ENCODE measurements at places on chromosomes 16 and 17.

DNA sequence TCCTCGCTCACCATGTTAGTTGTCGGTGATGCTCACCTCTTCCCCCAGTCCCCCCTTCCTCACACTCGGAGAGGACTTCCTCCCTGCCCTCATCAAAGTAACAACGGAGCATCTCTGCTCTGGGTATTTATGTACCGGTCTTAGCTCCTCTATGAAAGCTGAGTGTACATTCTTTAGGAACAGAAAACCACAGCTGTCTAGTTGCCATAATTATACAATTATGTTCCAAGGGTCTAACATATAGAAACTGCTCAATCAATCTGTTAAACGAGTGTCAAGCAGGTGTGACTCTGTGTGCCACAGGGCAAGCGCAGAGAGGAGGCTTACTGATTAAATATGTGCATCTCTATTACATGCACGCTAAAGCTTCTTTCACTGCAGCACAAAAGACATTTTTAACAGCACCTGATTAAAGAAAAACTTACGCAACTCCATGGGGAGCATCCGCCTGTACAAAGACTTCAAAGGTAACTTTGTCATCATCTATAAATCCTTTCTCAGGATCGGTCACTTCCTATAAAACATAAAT is 37.8 kb downstream of the LITAFD start:
- DNase-seq = no peak

- peak; percentile 42 for DNase-seq
These were observed 169.5 kb downstream of the AHSP start for GRCh38 chr16:31696968-31697743.

DNA sequence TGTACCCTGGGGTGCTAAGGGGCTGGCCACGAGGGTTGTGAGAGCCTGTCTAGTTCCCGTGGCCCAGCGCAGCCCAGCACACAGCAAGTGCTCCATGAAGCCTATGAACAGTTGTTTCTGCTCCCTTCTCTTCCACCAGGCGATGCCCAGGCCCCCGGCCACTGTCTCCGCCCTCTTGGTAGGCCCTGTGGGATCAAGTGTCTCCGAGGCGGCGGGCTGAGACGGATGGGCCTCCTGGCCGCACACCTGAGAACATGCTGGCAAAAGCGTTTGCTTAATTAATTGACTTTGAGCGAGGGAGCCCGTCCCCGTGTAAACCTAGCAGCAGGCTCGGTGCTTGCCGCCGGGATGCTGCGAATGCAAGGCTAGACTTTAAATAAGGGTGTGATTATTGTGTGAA is 129.7 kb upstream of the GSE1 start:
- no peak for DNase-seq

GRCh38 chr16:54503011-54503855 is 216.6 kb upstream of the IRX3 start:
- DNase-seq = peak; percentile 17

GRCh38 chr17:49442041-49442440 is 27.4 kb upstream of the PHB1 start:
- peak; percentile 59 for DNase-seq

GRCh38 chr17:67680445-67681224 is 37.1 kb upstream of the NOL11 start:
- DNase-seq = no peak

DNA sequence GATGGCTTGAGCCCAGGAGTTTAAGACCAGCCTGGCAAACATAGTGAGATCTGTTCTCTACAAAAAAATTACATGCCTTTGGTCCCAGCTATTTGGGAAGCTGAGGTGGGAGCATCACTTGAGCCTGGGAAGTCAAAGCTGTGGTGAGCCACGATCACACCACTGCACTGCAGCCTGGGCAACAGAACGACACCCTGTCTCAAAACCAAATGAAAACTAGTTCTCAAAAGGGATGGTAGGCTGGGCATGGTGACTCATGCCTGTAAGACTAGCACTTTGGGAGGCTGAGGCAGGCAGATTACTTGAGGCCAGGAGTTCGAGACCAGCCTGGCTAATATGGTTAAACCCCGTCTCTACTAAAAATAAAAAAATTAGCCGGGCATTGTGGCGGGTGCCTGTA is 31.1 kb downstream of the PPM1D start:
- DNase-seq = no peak

DNA sequence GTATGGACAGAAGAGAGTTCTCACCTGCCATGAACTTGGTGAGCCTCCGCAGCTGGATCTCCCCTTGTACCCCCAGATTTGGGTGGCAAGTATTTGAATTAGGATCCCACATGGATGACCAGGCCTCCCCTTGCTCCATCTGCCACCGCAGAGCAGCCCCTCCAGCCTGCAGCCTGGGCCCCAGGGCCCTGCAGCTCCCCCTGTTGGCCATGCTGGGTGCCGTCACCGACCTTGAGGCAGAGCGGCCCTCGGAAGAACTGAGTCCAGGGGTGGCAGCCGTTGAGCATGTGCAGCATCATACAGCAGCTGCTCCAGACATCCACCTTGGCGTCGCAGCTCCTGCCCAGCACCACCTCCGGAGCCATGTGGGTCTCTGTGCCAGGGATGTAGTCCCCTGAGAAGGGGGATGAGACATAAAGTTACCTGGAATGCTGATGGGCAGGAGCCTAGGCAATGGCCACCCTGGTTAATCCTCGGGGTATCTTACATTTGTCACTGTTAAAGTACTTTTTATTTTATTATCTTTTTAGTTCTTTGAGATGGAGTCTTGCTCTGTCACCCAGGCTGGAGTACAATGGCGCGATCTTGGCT is 9.0 kb upstream of the SPATA32 start:
- no peak for DNase-seq

DNA sequence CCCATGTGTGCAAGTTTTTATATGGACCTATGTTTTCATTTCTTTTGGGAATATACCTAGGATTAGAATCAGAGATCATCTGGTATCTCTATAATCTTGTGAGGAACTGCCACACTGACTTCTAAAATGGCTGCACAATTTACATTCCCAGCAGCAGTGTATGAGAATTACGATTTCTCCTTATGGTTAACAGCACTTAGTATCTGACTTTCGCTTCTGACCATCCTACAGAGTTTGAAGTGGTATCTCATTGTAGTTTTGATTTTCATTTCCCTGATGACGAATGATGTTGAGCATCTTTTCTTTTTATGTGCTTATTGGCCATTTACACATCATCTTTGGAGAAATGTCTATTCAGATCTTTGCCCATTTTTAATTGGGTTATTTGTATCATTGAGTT is 10.0 kb downstream of the C16orf96 start:
- DNase-seq = no peak

- no peak for DNase-seq
These were observed 134.6 kb downstream of the GAS7 start for GRCh38 chr17:10063730-10064241.

GRCh38 chr16:85312642-85313525 is 200.6 kb upstream of the CIBAR2 start:
- DNase-seq = peak; percentile 84

GRCh38 chr17:5583426-5584382 is 605 bp downstream of the NLRP1 start:
- no peak for DNase-seq

GRCh38 chr16:85491058-85491771 is 121.9 kb upstream of the GSE1 start:
- peak; percentile 54 for DNase-seq

DNA sequence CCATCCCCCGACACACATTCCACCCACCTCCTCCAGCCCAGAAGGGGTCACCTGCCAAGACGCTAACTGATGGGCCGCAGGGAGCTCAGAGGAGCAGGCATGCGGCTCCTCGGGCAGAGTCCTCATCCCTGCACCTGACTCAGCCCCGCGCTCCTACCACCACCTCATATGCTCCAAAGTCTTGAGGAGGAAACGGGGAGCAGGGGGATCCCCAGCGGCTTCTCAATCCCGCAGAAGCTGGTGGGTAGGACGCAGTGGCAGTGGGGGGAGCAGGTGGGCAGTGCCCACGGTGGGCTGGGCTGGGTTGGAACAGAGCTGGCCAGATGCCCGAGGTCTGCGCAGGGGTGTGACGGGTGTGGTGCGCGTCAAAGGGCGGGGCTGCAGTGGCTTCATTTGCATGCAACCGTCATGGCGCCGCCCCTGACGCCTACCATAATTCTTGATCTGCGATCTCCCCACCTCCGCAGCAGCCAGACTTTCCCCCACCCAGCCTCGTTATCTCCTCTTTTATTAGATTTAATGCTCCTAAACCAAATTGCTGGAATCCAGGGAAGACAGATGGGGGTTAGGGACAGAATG is 39.0 kb upstream of the EMP2 start:
- peak; percentile 56 for DNase-seq

DNA sequence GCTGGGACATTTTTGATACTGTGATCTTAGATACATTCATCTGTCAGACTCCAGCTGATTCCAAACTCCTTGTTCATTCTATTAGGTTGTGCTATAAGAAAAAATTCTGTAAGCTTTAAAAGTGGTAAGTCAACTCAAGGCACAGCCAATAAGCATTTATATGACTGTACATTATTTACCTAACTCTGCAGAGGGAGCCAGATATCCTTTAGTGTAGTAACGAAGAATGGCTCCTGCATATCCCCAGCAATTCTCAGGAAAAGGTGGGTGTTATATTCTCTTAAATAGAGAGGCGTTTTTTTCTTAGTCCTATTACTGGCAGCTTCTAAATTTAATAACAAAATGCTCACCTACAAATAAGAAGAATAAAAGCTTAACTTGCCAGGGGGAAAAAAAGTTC is 374.3 kb upstream of the GOT2 start:
- no peak for DNase-seq

- DNase-seq = no peak
These were observed 68.5 kb upstream of the AMZ2 start for GRCh38 chr17:68179236-68179925.

GRCh38 chr16:72859581-72859980 is 188.3 kb downstream of the ZFHX3 start:
- no peak for DNase-seq

GRCh38 chr16:4420505-4421105 is 4.2 kb upstream of the CORO7 start:
- no peak for DNase-seq

- no peak for DNase-seq
These were observed 34.6 kb downstream of the DCAKD start for GRCh38 chr17:45016823-45017222.

DNA sequence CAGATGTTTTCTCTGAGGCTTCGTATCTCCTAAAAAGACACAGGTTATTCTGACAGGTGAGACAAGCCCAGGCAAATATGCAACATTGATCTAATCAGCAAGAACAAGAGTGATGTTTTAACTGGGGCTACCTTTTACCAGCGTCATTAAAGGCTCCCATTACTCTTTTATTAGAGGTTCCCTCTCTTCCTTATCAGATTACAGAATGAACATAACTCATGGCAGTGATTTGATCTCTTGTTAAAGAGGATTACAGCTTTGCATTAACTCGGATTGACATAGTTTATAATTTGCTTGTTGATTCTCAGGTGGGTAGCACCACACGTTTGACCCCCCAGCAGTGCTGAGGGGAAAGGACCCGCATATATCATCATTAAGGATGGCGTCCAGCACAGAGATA is 90.5 kb downstream of the AATF start:
- DNase-seq = no peak

DNA sequence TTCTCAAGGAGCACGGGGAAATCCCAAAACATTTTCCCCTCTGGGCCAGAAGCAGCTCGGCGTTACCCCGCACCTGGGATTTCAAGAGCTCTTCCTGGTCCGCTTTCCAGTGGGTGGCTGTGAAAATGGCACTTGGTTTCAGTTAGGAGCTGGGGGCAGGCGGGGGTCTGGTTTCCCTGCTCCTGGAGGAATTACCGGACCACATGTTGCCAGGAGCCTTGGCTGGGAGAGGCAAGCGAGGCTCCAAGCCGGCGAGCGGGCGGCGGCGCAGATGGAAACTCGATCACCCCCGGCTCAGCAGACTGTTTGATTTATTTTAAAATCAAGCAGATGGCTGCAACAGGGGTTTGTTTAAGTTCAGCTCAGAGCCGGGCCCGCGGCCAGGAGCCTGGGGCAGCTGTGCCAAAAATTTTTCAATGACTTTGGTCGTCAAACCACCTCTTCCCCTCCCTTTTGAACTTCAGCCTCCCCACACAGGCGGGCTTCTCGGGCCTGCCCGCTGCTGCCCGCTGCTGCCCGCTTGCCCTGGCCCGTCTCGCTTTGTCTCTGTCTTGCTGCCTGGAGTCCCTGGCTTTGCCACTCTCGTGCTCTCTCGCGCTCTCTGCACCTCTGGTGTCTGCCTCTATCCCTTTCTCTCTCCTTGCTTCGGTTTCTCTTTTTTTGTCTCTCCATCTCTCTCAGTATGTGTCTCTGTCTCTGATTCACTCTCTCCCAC is 108.0 kb upstream of the CIBAR2 start:
- peak; percentile 92 for DNase-seq

- no peak for DNase-seq
These were observed 17.2 kb upstream of the RABEP1 start for GRCh38 chr17:5264893-5265292.

DNA sequence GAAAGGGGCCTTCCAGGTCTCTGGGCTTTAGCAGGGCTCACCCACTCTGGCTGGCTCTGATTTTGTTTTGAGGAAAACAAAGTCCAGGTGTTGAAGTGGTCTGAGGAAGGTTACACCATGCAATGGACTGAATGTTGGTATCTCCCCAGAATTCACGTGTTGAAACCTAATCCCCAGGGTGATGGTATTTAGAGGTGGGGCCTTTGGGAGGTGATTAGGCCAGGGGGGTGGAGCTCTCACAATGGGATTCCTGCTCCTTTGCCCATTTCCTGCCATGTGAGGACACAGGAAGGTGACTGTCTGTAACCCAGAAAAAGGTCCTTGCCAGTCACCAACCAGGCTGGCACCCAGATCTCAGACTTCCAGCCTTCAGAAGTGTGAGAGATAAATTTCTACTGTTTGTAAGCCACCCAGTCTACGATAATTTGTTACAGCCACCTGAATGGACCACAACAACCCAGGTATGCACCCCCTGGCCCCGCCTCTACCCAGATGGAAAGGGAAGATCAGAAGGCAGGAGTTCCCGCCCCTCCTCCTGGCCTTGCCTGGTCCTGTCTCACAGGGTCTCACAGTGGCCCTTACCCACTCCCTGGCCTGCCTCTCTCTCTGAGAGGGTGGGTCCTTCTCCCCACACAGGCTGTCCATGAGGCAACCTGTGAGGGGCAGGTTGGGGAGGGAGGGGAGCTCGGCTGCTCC is 32.0 kb downstream of the LRRC75A start:
- DNase-seq = no peak

GRCh38 chr16:52584354-52585320 is 37.7 kb upstream of the TOX3 start:
- no peak for DNase-seq

DNA sequence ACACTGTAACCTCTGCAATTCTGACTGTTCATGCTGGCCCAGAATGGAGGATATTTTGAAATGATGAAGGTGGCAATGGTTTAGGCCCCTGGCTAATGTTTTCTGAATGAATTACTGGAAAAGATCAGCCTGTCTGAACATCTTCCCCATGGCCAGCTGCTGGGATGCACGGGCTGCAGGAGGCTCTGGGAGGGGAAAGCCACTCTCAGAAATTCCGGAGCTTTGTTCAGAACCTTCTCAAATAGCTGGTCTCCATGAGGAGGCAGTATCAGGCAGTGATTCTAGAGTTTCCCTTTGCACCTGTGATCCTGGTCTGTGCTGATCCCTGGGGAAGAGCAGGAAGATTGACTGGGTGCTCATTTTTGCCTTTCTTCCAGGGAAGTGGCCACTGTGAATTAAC is 5.0 kb downstream of the SLC6A2 start:
- DNase-seq = no peak

GRCh38 chr16:69918241-69918640 is 32.9 kb upstream of the CLEC18A start:
- no peak for DNase-seq

GRCh38 chr16:27097800-27098230 is 31.1 kb downstream of the C16orf82 start:
- peak; percentile 19 for DNase-seq
